Effector CD4-positive, alpha-beta T cell (primary cell): ENCODE measurements at places on chromosomes 2 and 18.

DNA sequence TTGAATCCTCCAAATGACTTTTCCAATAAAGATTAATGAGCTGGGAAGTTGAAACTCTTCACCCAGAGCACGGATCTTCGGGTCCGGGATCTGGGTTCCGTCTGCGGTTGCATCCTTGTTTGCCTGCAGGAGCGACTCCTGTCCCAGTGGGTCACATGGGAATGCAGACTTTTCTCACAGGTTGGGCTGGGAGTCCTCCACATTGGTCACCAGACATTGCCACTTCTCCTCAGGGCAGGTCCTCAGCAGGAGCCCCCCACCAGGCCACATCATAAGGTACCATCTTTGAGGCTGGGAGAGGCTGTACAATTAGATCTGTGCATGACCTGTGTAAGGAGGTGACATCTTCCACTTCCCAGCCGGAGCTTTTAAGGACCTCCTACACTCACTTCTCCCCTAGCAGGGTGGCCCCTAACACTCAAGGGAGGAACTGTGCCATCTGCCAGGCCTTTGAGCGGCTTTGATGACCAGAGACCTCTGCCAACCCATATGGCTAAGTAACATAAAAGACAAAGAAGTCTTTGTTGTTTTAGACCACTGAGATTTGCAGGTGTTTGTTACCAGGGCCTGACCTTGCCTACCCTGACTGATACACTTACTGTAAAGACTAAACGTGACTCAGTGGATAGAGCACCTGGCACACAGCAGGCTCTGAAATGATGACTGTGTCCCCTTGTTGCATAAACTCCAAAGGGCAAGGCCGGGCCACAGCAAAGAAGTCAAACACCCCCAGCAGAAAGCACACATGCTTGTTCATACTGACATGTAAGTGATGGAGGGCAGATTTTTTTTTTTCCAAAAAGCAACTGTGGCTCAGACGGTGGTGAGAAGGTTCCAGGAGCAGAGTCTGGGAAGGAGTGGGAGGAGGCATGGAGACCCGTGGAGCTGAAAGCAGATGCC is 7.9 kb upstream of the TEX51 start:
- DNase-seq: no peak

- DNase-seq: peak; percentile 1
Measured at GRCh38 chr2:240964704-240965295, 33.6 kb upstream of the SNED1 start.

GRCh38 chr2:113080134-113080533 is 12.4 kb downstream of the IL1F10 start:
- no peak for DNase-seq

DNA sequence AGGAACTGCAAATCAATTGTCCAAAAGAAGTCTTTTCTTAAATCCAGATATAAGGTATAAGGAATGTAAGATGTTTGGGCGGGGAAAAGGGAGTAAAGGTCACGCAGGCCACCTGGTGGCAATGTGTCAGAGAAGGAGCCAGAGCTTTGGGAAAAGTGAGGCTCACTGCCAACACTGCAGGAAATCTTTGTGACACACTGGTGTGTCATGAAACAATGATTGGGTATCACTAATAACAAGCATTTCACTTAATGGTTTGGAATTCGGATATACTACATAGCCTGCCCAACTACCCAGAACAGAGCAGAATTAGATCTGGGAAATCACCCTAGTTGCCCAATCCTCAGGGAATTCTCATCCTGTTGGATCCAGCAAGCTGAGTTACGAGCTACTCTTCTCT is 61.0 kb downstream of the RBMS1 start:
- no peak for DNase-seq

DNA sequence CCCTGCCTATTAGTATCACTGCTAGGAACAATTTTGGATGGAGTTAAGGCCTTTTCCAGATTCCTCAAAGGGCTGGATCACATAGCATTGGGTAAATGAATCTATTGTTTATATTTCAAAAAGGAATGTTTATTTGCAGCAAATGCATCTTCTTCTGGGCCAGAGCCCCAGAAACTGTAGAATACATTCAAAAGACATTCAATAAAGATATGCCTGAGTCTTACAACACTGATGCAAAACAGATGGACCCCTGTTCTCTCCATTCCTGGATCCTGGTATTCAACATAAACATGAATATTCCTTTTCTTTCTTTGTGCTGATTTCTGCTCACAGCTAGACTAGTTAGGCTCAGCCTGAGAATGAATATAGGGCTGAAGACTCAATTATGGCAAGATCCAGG is 227.2 kb upstream of the KLHL29 start:
- DNase-seq: no peak

GRCh38 chr18:52636536-52636935 is 296.5 kb downstream of the DCC start:
- DNase-seq: no peak
